Activated effector memory CD4-positive, alpha-beta T cell treated with anti-CD3 and anti-CD28 coated beads, Interleukin-2, amount 50 U/mL, for 16 hours (primary cell): ENCODE measurements at places on chromosomes 4 and X.

- no peak for DNase-seq
These were observed 174.3 kb downstream of the ADGRL3 start for GRCh38 chr4:61374447-61374891.

DNA sequence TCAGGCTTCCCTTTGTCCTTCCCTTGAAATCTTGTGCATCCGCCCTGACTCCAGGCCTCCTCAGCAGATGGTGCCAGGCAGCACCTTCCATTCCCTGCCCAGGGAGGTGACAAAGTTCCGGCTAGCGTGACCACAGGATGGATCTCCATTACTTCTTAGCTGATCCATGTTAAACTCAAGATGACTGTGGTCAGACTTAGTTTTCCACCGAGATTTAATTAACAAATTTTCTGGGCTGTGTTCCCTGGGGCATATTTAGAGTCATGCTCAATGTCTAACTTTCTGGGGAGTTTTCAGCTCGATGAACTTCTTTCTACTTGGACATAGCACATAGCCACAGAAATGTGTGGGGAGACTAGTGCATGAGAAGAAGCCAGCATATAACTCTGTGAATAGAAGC is 215.1 kb upstream of the SFRP2 start:
- no peak for DNase-seq

DNA sequence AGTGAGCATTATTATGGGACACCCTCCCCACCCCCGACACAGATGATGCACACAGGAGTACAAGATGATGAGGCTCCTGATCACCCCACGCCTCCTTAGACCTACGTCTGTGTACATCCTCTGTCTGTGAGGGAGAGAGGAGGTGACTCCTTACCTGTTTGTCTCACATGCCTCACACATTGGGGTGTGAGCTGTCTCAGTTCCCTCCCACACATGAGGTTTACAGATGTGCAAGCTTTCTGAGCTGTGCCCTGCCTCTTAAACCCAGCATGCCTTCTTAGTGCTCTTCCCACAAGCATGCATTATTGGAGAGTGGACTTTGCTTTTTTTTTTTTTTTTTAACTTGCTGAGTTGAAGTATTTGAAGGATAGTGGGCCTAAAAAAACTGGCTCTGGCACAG is 76.7 kb downstream of the CLCN5 start:
- DNase-seq: no peak

DNA sequence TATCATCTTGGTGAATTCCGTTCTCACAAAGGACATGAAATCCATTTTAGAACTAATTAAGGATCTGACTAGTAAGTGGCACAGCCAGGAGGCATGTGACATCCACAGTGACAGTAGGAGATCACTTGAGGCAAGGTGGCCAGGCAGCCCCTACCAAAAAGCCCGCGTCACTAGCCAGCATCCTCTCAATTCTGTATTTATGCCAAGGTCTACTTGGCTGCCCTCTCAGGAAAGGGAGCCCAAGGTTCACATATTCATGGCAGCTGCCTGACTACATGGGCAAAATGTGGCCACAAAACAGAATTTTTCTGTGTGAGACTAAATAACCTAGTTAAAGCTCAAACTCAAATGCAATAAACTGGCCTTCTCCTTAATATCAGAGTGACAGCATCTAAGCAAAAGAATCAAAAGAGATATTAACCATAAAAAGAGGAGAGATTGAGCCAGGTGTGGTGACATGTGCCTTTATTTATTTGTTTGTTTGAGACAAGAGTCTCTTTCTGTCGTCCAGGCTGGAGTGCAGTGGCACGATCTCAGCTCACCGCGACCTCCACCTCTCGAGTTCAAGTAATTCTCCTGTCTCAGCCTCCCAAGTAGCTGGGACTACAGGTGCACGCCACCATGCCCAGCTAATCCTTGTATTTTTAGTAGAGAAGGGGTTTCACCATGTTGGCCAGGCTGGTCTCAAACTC is 51.5 kb downstream of the SLC9A7 start:
- DNase-seq: no peak

DNA sequence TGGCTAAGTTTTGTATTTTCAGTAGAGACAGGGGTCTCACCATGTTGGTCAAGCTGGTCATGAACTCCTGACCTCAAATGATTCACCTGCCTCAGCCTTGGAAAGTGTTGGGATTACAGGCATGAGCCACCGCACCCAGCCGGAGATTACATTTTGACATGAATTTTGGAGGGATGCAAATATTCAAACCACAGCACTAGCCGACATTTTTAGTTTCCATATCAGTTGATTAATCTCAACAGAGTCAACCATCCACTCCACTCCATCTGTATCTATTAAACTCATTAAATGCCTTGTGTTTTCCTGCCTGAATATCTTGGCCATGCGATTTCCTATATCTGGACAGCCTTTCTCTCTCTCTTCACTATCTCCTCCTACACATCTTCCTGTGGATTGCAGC is 64.1 kb upstream of the PDGFRA start:
- no peak for DNase-seq

DNA sequence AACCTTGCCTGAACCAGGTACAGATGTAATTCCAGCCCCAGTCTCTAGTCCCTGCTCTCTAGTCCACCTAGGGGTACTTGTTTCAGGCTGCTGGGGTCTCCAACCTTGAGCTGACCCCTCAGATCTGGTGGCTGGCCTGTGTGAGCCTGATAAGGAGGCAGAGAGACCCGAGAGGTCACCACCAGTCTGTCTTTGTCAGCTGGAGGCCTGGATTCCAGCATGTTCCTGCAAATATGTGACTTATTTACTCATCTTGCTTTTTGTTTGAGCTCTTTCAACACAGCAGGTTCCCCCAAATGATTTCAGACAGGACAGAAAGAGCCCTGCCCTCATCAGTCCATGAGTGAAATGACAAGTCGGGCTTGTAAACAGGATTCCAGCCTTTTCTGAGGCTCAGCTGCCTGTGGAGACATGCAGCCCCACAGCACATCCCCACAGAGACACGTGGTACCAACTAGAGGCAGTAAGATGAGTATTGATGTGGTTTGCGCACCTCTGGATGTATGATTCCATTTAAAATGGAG is 37.5 kb upstream of the STK26 start:
- no peak for DNase-seq

GRCh38 chrX:31251336-31251735 is 179.5 kb upstream of the FTHL17 start:
- DNase-seq: no peak

GRCh38 chr4:8038719-8039251 is 99.1 kb upstream of the AFAP1 start:
- no peak for DNase-seq

- DNase-seq: no peak
These were observed 431.5 kb upstream of the BOD1L1 start for GRCh38 chr4:14059006-14059405.

GRCh38 chr4:52788806-52789205 is 37.6 kb upstream of the ERVMER34-1 start:
- no peak for DNase-seq

- no peak for DNase-seq
These were observed 18.4 kb upstream of the STK26 start for GRCh38 chrX:132004728-132005127.

- DNase-seq: no peak
These were observed 42.7 kb upstream of the CITED1 start for GRCh38 chrX:72348247-72348979.

- no peak for DNase-seq
These were observed 200.0 kb upstream of the PSAPL1 start for GRCh38 chr4:7634661-7635251.

DNA sequence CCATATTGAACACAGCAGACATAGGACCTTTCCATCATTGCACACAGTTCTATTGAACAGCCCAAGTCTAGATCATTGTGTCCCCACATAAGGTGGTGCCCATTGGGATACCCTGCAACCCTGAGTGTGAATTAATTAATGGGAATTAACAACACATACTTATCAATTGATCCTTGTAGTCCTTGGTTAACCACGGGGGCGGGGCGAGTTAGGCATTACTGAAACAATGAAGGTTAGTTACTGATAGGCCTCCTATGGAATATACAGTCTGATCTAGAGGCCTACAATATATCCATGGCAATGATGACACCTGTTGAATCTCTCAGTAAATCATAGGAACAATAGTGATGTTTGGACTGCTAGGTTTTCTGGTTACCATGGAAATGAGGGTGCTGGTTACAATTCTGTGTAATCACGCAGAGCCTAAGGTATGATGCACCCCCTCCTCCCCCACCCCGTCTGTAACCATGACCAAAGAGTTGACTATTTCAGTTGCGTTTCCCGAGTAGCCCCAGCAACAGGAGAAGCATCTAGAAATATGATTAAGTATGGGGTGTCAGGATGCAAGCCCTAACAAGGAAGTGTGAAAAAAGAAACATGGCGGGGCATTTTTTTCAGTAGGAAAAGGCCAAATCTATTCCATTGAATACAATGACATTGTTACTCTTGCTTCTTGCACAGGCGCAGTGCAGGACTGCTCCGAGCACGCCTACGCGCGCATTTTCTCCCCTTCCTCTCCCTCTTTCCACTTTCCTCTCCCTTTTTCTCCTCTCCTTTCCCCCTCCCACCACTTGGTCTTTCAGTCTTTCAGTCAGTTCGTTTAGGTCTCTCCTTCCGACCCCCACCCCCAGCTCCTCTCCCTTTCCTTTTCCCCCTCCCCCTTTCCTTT is 677 bp upstream of the NONO start:
- DNase-seq: peak; percentile 78

DNA sequence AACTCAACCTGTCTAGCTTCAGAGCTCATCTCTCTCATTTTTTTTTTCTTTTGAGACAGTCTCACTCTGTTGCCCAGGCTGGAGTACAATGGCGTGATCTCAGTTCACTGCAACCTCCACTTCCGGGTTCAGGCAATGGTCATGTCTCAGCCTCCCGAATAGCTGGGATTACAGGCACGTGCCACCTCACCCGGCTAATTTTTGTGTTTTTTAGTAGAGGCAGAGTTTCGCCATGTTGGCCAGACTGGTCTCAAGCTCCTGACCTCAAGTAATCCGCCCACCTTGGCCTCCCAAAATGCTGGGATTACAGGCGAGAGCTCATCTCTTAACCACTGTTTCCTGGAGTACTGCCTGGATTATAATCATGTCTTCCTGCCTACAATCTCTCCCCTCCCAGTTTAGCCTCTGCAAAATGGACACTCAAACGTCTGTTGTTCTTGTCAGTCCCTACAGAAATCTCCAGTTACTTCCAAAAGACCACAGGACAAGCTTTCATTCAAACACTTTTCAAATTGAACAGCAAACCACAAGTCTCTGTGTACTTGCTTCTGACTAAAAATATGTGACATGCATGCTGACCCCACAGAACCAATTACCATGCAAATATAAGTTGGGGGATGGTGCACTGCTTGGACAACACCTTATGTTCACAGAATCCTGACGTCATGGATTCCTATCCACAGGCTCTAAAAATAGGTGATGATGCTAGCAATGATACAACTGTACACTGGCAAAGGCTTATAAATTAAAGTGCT is 137.2 kb downstream of the SH3KBP1 start:
- DNase-seq: no peak

GRCh38 chr4:76326515-76326914 is 20.0 kb downstream of the STBD1 start:
- no peak for DNase-seq

- no peak for DNase-seq
These were observed 198.1 kb upstream of the F9 start for GRCh38 chrX:139332441-139332840.

- no peak for DNase-seq
These were observed 82.7 kb downstream of the MXRA5 start for GRCh38 chrX:3263681-3264126.

GRCh38 chr4:22676063-22676462 is 16.7 kb upstream of the GBA3 start:
- DNase-seq: no peak

DNA sequence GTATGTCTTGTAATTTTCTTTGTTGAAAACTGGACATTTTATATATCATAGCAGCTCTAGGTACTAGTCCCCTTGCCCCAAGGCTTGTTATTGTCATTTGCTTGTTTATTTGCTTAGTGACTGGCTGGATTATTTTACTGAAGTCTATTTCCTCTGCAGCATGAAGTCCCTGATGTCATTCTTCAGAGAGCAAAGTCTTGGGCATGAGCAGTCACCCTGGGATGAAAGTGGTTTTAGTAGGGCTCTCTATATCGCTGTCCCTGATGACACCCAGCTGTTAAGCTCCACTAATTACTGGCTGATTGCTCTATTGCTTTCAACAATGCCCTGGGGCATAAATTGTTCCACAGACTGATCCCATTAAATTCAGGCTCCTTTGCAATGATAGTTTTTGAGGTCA is 113.5 kb upstream of the USP9X start:
- no peak for DNase-seq

GRCh38 chrX:19225909-19226308 is 103.6 kb upstream of the ADGRG2 start:
- DNase-seq: no peak

DNA sequence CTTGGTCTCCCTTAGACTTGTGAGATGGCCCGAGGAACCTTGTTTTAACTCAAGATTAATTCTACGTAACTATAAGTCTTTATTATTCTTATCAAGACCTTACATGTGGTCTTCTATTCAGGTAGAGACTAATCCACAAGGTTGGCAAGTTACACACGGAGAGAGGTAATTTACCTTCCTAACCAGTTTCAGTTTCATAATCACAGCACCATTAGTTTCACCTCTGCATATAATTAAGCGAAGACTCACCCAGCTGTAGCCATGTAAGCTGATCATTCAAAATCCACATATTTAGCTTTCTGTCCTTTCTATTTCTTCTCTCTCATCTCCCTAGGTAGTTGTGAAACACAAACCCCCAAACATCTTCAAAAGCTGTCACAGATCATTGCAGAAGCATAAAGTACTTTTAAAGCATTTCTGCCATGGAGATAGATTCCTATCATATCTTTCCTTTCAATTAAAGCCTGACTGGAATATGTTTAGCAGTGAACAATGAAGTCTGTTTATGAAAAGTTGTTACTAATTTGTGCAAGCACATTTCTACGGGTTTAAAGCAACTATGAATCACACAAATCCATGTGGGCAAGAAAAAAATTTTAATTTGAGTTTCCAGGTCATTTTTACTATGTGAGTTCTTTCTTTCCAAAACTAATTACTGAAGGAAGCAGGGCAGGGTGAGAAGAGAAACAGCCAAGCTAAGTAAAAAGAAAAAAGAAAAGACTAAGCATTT is 78.5 kb downstream of the BTC start:
- no peak for DNase-seq

GRCh38 chr4:98946359-98946758 is 17.4 kb upstream of the EIF4E start:
- no peak for DNase-seq

- DNase-seq: no peak
These were observed 15.8 kb downstream of the CAMK2D start for GRCh38 chr4:113745711-113746110.

DNA sequence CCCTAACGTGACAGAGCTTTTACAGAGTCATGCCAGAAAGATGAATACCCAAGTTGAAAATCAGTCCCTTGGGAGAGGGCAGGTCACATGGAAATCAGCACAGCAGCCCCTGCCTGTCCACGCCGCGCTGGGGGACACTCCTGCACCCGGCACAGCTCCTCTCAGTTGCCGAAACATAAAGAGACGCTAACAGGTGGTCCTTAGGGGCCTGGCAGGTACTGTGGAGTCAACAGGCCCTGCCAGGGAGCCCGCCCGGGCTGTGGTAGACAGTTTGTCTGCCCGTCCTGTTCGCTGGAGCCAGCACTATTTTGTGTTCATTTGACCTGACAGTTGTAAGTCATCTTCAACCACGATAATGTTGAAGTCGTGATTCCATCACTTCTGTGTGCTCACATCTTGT is 30.5 kb downstream of the NELFA start:
- no peak for DNase-seq
